ENCODE measurements at places on chromosomes 7 and 10. TPM values are rescaled to one million over a fixed set of nuclear protein-coding genes. Genes with fewer than 3 reads are reported as not detected.

DNA sequence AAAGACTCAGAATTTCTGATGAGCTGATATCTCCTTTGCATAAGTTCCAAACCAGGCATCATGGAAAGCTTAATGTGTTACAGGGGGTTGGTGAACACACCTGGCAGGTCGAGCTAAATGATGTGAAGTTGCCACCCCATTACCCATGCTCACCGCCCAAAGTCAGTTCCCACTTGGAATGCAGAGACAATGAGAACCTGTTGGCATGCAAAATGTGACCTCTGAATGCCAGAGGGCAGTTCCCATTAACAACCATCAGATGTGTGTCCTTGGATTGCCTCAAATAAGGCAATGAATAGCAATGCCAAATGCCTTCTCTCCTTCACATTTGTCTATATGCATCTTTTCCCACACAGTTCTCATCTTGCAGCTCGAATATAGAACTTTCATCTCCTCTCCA lies 190.7 kb downstream of the CDCA7L start:
- no peak for DNase-seq

DNA sequence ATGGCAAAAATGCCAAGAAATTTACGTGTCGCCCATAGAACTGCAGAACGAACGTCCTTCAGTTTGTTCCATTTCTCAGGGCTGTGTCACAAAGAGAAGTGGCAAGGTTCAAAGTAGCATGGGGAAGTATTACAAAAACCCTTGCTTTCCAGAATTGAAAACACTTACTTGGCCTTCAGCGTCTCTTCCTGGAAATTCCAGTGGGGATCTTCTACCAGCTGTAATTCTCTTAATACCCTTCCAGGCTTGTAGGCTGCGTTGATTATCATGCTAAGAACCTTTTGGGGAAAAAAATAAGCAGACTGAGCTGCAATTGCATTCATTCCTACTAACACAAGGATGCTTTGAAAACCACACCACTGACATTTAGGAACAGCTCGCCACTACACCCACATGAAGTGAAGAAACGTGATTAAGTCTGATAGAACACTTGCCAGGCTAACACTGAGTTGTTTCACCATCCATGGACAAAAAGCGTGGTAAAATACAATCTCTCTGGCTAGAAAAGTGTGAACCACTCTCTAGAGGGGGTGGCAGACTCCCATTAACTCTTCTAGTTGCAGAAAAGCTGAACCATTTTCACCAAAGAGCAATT lies 222.3 kb downstream of the SFMBT2 start:
- no peak for DNase-seq

DNA sequence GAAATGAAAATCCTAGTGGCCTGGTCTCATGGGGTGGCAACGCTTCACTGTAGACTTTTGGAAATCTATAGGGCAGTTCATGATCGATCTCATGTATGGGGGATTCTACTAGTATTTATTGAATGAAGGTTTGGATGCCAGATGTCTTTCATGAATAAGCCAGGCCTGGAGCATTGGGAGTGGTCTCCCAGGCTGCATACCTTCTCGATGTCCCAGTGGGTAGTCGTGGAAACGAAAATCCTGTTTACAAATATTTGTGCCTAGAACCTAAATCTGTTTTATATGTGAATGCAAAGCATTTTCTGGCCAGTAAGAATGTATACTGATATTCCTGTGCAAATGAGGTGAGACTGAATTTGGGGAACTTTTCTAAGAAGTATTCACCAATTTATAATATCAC lies 105.0 kb upstream of the C1QL3 start:
- DNase-seq, result no peak

- no peak for DNase-seq
Observed at GRCh38 chr7:112189691-112190090, 16.5 kb downstream of the DOCK4 start.

DNA sequence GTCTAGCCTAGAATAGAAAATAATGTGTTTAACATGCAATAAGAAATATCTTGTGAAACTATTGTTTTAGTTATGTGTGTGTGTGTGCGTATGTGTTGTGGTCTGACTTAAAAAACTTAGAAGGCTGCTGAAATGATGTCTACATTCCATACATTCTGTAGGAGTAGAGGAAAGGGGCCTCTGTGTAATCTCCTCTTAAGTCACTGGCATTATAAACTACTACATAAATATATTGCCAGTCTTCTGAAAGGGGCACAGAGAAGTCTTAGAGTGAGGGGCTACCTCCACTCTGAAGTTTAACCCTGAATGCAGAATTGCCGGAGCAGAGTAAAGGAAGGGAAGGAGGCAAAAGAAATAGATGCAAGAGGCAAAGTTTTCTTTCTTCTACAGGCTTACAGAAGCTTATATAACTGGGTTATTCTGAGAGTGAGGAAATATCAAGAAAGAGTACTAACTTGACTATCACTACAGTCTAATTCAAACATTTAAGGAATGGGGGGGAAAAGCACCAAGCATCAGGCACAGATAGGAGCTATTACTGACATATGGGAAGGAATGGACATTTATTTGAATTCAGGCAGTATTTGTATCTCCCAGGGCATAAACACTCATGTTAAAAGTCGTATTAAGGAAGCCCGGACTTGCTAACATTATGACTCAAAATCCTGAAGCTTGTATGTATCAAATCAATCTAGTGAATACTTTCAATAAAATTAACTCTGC lies 75.7 kb downstream of the DNAJC1 start:
- no peak for DNase-seq

- no peak for DNase-seq
Observed at GRCh38 chr7:28165261-28165660, 15.3 kb downstream of the JAZF1 start.

- DNase-seq, result no peak
Observed at GRCh38 chr10:955127-955819, 23.8 kb upstream of the LARP4B start.

DNA sequence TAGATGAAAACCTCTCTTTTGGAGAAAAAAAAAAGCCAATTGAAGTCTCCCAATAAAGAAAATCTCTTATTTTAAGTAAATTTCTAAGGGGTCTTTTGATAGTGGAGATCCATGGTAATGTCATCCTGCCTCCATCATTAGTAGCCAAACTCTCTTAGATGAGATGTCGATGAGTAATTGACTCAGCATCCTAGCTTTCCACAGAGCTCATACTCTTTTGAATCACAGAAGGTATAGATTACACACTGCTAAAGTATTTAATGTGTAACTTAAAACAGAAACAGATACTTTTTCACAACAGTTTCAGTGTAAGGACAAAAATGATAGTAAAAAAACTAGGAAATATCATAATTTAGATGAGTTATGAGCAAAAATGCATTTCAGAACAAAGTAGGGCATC lies 19.4 kb downstream of the MAGI2 start:
- no peak for DNase-seq

- DNase-seq, result peak; percentile 78
Observed at GRCh38 chr10:68332259-68333057, at the start of gene PBLD. PBLD (minus strand) TSS chr10:68332928; CDS start chr10:68306844, 26,084 bp downstream.

DNA sequence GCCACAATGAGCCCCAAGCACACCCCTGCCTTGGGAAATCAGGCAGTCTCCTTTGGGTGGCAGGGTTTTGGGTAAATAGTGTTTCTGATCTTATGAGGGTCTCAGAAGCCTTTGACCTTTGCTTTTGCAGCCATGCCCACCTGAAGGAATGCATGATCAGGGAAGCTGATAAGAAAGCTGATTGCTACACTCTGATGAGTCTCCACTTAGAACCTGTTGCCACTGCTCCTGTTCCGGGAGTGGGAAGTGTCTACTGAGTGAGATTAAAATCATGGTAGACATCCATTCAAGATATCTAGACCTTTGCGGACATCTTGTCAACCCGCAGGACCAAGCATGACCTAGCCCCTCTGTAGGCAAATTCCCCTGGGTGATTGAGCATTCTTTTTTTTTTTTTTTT lies 282.6 kb downstream of the SKIDA1 start:
- DNase-seq, result no peak

GRCh38 chr10:132549371-132549770 lies 11.8 kb downstream of the INPP5A start:
- DNase-seq, result no peak

DNA sequence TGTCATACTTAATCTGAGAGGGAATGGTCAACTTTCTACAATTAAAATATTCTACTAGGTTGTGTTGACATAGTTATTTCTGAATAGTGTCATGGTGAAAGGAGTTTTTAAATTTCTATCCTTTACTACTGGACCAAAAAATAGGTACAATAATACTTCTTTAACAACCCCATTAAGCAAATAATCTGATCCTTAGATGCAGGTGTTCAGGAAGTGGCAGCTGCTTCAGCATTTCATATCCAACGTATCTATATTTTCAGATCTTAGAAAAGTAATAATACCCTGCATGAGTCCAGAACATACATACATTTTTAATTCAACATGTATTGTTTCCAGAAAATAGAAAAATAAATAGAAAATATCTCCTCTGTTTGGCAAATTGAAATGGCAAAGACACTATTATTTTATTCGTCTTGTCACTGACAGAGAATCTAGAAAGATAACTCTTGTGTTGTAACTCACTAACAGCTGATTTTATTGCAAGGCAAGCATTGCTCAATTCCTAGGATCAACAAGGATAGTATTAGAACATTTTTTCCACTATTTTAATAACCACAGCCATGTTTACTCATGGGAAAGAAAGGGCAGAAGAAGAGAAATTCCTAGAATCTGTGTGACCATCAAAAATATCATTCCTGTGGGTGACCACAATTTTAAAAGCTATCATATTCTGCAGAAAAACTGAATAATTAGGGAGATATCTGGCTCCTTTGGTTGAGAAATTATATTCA lies 159.3 kb upstream of the CNTNAP2 start:
- no peak for DNase-seq

DNA sequence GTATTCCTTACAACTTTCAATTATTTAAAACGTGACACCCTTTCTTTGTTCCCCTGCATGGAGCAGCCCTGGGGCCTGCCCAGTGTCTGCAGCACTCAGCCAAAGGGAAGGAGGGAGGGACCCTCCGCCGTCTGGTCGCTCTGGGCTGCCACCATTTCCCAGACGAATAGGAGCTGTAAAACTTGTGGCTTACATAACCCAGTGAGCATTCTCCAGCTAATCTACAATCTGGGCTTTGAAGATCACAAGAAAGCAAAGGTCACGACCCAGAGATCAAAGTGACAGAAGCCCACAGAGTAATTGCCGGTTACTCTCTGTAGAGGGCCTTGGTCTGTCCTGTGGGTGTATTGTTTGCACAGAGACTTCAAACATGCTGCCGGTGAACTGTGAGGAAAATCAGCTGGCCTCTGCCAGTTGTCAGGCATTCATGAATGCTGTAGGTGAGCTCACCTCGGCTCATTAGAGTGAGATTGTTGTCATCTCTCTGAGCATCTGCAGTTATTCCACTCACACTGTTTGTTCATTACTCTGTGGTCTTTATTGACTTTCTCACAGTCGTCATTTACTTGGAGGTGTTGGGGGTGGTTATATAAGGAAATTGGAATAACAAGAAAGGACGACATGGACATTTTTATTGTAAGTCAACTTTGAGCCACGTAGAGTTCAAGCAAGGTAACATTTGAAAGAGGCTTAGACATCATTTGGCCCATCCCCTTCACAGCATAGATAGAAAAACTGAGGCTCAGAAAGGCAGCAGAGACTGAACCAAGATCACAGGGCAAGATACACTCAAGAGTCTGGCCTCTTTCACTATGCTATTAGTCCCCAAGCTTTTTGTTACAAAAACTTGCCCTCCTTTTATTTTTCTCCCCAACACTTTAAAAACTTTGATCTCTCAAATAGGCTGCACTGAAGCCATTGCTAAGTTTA lies 619.8 kb downstream of the LRMDA start:
- no peak for DNase-seq

DNA sequence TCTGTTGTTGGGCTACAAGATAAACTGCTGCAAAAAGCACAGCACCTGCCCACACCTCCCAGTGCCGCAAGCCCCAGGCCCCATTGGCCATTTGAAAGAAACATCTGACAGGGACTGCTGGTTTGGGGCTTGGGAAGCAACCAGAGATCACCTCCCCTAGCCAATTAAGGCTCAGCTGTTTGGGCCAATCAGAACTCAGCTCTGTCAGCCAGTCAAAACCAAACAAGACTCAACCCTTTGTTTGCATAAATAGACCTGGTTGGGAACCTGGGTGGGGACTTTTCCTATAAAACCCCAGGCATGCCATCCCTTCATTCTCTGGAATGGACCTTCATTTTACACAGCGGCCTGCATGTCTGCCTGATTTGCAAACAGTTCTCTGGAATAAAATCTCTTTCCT lies 17.2 kb upstream of the NME8 start:
- no peak for DNase-seq

GRCh38 chr7:152145853-152146466 lies 120.5 kb downstream of the GALNT11 start:
- peak; percentile 17 for DNase-seq

DNA sequence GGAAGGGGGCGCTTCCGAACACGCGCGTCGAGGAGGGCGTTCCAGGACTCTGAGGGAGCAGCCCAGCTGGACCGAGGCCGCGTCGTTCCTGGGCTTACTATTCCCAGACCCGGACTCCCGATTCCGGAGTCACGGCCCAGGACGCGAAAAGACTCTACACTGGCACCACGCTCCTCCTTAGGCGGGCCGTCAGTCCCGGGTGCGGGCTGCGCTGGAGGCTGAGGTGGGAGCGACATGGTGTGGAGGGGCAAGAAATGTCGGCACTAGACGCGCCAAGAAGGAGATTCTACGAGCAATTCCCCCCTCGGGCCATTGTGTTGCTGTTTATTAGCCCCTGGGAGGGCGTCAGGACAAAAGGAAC lies 584 bp upstream of the RUNDC3B start:
- no peak for DNase-seq

DNA sequence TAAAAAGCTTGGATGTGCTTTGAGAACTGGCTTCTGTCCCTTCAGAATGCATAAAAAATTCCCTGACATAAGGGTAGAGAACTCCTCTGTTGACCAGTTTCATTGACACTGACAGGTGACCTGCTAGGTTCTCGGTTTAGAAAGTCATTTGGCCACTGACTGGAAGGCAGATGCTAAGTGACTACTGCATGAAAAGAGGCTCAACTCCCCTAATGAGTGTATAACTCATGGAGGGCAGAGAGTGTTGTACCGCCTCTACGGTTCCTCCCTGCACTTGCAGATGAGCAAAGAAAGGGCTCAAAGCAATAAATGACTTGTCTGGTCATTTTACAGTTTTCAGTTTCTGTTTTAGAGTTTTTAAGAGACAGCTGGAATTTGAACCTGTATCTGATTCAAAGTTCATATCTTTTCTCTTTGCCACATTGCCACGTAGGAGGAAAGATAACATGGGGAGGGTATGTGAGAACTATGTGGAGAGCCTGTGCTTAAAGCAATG lies 2.9 kb upstream of the FGL2 start:
- DNase-seq, result no peak

IL2RA gene
- not detected for total RNA-seq

OR6V1 gene
- not detected for total RNA-seq

NKX2-3 gene
- not detected for total RNA-seq

ZNF248 gene
- 3.7 TPM for total RNA-seq

MMRN2 gene
- total RNA-seq, result 0.12 TPM

SH2D4B gene
- total RNA-seq, result not detected

PNLIP gene
- not detected for total RNA-seq

HOXA5 gene
- 1.7 TPM for total RNA-seq

PRF1 gene
- not detected for total RNA-seq

INSYN2A gene
- total RNA-seq, result not detected

PKD1L1 gene
- 0.79 TPM for total RNA-seq

WNT8B gene
- total RNA-seq, result not detected

Measured in MG63 (cell line).